Activated CD4-positive, alpha-beta T cell treated with anti-CD3 and anti-CD28 coated beads for 36 hours (primary cell): ENCODE measurements at places on chromosomes 7 and 10. TPM values are rescaled to one million over a fixed set of nuclear protein-coding genes. Genes with fewer than 3 reads are reported as not detected.

The MYL7 gene
- not detected for total RNA-seq

The NUTM2A gene
- 0.39 TPM for total RNA-seq

The ACTR3C gene
- total RNA-seq, result 4.7 TPM

The UBTD1 gene
- 1.4 TPM for total RNA-seq

The SEC24C gene
- total RNA-seq, result 88.2 TPM
